ENCODE measurements at places on chromosomes 2 and 18.

GRCh38 chr2:151976945-151977353 is 121.9 kb downstream of the CACNB4 start:
- DNase-seq = no peak

DNA sequence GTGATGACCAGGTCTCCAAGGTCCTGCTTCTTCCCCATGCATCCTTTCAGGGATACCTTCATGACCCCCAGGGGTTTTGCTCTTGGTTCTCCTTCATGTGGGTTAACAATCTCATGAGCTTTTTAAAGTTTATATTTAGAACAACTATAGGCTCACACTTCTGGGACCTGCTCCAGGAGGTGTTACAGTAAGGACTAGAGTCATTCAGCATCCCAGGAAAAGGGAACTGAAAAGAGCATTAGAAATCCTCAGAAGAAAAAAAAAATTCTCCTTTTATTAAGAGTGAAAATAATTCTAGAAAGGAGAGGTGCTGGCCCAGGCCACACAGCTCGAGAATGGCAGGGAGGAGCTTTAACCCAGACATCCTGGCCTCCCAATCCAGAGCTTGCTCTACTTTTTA is 66.5 kb downstream of the SETBP1 start:
- DNase-seq = no peak

DNA sequence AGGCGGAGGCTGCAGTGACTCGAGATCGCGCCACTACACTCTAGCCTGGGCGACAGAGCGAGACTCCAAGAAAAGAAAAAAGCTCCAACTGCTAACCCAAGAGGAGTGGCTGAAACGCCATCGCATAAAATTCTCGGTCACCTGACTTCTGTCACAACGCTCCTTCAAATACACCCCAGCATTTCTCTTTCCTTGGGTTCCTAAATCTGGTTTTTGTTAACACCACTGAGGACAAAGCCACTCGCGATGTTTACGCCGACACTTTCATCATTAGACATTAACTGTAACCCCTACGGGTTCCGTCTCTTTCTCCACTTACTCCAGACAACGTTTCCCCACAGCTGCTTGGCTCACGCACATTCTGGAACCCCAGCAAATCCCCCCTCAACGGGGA is 679 bp downstream of the CLK1 start:
- DNase-seq = peak; percentile 76

DNA sequence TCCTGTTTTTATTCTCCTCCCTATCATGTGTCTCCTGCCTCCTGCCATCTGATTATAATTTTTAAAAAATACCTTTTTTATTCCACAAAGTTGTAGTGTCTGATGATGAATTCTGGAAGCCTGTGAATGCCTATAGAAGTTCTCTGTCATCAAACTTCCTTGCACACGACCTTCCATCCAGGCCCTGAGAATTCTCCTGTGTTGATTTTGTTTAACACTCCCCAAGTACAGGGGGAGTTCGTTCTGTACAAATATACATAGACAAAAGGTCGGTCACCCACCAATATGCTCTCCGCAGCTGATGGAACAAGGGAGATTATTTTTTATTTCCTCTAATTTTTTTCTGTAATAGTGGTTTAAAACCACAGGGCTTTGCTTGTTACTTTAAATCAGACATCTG is 232.5 kb downstream of the PIEZO2 start:
- DNase-seq = no peak

DNA sequence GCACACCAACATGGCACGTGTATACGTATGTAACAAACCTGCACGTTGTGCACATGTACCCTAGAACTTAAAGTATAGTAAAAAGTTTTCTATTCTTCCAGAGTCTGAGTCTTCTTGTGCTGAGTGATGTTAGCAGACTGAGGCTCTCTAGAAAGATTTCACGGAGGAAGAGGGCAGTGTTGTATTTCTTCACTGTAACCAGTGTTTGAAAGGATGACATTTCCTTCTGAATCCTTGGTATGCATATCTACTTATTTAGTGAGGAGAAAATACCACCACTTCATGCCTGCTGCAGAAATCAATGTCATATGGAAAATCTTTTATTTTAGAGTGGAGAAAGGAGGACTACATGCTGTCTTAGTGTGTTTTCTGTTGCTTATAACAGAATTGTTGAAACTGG is 357.1 kb downstream of the CCDC85A start:
- no peak for DNase-seq

DNA sequence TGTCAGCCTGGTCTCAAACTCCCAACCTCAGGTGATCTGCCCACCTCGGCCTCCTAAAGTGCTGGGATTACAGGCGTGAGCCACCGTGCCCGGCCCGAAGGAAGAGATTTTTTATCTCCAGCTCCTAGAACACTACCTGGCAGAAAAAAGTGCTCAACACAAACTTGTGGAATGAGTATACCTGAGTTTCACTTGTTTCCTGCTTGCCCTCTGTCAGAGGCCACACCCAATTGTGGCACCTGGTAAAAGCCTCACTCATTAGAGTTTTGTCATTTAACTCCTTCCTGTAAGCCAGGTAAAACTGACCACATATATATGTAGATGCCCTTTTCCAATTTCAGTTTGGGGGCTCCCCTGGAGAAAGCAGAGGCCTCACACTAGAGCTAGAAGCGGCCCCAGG is 42.2 kb upstream of the RTN4 start:
- no peak for DNase-seq

- DNase-seq = no peak
These were observed 38.5 kb downstream of the THAP4 start for GRCh38 chr2:241598487-241598886.

DNA sequence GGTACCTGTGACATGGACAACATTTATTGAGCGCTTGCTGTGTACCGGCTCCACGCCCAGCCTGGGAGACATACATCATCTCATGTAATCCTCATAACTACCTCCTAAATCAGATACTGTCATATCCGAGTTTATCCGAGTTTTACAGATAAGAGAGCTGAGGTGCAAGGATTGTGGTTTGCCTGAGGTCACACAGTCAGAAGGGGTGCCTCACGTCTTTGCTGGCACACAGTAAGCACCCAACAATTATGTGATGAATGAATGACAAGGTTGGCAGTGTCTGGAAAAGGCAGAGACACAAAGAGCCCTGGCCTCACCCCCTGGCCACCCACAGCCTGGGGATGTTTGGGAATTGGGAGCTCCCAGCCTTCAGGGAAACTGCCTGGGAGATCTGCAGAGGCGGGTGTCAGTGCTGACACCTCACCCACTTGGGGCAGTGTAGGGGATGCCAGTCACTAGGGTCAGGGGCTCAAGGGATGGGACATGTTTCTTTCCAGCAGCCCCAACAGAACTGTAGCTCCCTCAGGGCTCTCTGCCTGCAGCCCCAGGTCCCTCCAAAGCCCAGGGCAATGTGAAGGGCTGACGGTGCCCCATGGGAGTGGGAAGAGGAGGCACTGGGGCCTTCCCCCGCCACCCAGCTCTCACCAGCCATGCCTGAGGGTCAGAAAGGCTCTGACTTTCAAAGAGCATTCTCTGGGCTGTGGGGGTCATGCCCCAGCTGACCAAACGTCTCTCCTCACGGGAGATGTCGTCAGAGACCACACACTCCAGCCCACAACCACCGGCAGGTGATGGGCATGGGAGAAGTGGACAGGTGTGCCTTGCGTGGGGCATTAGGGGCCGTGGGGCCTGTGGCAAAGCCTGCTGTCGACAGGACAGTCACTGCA is 157.5 kb downstream of the ZFP36L2 start:
- peak; percentile 14 for DNase-seq

GRCh38 chr2:25677877-25678276 is 4.5 kb upstream of the DTNB start:
- no peak for DNase-seq

GRCh38 chr18:28875059-28875458 is 698.1 kb upstream of the CDH2 start:
- no peak for DNase-seq

DNA sequence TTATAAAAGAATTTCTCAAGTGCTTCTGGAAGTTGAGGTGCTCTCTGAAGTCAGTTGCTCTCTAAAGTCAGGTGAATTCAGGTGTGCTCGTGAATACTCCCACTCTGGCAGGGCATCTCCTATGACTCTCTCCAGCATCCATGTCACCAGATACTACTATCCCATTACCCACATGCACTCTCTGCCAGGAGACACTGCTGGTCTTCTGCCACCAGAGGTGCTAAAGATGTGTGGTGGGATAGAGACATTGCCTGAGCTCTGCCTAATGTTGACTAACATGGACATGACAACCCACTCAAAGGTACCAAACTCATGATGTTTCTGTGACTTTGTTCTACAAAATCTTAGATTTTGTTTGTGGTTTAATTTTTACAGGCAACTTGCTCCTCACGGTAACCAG is 106.4 kb upstream of the HNRNPA3 start:
- DNase-seq = no peak

DNA sequence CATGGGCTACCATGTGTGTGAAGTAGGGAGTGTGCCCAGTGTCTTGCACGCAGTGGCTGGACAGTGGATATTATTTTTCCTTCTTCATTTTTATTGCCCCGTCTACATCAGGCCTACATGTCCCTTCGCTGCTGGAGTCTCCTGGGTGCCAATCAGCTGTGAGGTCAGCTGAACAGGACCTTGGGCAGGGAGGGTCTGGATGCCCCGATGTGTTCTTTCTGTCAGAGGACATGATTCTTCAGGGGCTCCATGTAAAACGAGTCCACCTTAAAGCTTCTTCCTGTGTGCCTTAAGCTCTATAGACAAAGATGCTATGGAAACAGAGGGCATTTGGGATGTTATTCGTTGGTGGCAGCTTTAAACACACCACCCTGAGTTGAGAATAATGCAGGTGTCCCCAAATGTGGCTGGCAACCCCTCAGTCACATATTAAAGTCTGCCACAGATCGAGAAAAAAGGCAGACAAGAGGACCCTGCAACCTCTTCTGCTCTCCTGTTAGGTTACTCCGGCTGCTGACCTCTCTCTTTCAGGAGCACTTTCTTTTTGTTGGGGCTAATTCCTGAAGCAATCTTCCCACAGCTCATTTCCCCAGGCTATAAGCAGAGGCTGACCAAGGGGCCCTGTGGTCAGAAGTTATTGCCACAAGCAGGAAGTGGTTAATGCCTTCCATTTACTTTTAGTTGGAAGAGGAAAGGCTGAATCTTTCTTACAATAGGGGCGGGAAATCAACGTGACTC is 20.0 kb downstream of the GREB1 start:
- DNase-seq = no peak

GRCh38 chr2:86337244-86337835 is at the start of gene REEP1:
Gene REEP1 (minus strand): TSS chr2:86337626. CDS start chr2:86337510, 116 bp downstream.
- DNase-seq = no peak

GRCh38 chr2:136871424-136871823 is 106.1 kb downstream of the THSD7B start:
- no peak for DNase-seq

DNA sequence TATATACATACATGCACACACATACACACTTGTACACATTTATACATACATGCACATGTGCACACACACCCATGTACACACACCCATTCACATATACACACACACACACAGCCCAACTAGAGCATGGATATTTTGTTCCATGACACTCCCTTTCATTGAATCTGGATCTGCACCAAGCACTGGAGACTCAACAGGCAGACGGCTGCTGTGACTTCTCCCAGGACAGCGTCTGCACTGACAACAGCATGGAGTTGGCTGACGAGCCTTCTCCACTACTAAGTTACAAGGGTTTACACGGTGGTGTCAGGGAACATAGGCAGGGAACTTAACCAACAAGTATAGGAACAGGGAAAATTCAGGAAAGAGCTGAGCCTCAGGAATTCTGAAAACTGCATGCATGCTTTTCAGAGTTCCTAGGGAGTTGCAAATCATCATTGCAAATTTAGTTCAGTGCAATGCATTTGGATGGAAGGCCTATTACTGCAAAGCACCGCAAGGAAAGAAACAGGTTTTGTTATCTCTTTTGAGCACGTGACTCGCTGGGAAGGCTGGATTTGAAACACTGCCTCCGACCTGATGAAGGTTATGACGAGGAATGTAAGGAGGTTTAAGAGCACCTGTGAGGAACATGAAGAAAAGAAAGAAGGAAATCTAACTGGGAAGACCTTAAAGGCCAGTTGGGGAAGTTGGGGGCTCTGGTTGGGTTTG is 35.9 kb downstream of the TMEM18 start:
- DNase-seq = no peak

DNA sequence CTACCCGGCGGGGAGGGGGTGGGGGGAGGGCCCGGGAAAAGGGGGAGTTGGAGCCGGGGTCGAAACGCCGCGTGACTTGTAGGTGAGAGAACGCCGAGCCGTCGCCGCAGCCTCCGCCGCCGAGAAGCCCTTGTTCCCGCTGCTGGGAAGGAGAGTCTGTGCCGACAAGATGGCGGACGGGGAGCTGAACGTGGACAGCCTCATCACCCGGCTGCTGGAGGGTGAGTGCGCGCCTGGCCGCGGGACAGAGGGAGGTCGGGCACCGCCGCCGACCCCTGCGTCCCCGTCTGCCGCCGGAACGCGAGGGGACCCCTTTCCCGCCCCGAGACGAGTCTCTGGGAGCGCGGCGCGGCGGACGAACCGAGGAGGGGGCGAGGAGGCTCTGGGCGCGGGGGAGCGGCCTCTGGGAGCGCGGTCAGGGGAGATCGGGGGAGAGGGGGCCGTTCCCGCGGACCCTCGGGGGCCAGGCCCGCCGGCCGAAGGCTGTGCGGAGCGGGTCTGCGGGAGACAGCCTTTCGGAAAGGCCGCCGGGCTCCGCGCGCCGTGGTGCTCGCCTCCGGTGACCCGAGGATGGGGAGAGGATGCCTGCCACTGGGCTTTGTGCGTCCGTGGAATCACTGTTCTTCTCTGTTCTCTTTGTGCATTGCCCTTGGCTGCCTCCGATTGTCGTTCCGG is 463 bp downstream of the PPP1CB start:
- DNase-seq = peak; percentile 79

- DNase-seq = peak; percentile 54
These were observed 200.5 kb upstream of the HDAC4 start for GRCh38 chr2:239601201-239601851.

- DNase-seq = no peak
These were observed 10.2 kb downstream of the C18orf32 start for GRCh38 chr18:49476664-49477411.

DNA sequence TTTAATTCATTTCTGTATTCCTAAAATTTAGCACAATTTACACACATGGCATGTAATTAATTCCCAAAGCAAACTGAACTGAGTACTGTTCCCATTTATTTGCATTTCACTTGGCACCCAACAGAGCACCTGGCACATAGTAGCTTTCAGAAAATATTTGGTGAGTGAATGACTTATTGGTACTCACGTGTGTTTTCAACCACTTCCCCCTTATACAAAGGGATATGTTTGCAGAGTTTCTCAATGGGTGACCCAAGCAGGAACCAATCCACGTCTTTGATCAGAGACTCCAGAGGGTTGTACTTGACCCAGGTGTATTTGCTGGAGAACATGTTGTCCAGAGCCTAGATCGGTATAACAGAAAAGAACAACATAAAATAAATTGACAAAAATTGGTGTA is 6.6 kb downstream of the GKN2 start:
- DNase-seq = no peak

- DNase-seq = no peak
These were observed 1005.7 kb upstream of the PIK3C3 start for GRCh38 chr18:40949114-40949950.

DNA sequence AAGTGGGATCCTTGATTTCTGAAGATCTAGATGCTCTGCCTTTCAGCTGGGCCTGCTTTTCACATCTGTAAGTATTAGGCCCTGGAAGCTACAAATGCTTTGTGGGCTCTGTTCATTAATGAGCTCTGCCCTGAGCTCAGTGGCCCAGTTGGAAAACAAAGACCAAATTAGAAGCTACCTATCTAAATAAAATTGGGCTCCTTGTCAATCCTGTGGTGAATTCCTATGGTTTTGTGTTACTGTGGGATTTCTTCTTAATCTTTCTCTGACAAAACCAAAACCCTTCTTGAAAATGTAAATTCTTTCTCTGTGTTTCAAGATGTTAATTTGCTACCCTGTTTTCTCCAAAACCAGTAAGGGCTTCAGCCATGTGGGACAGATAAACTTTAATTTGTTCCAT is 219.0 kb upstream of the HS6ST1 start:
- no peak for DNase-seq
